ENCODE measurements at places on chromosomes 4 and X.

DNA sequence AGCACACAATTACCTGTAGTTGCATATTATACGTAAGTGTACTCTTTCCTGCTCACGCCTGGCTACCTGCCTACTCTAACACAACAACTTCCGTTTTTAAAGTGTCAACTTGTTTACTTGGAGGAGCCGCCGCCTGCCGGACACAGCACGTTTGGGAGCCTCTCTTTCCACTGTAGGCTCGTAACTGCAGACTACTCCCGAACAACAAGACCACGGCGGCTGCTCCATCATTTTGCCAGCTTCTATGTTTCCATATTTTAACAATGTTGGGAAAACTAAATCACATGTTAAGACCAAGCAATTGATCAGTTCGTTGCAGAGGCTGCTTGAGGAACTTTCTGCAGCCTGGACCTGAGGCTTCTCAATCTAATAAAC lies 841 bp downstream of the MTNR1A start:
- DNase-seq, result peak; percentile 71

DNA sequence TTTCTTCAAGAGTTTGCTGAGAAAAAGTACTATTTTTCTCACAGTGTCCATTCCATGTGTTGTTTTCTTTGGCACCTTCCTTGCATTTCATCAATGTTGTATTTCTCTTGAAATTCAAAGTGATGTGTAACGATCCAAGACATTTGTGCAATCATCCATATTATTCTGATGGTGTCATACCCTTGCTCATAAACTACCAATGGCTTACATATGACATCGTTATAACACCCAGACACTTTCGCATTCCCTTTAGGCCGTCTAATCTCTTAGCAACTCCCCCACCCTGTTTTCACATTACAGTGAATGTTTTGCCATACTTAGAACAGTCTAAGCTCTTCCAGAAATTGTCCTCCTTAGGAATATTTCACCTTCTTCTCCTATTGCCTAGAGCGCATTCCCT lies 1779.0 kb downstream of the PCDH7 start:
- no peak for DNase-seq

DNA sequence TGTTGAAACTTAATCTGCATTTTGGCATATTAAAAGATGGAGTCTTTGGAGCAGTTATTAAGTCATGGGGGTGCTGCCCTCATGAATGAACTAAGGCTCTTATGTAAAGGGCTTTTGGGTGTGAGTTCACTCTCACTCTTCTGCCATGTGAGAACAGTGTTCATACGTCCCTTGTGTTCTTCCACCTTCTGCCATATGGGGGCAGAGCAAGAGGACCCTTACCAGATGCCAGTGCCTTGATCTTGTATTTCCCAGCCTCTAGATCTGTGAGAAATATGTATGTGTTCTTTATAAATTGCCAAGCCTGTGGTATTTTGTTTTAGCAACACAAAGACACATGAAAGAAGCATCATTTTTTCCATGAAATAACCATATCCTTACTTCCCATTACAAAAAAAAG lies 213.9 kb downstream of the SPOCK3 start:
- DNase-seq, result no peak

DNA sequence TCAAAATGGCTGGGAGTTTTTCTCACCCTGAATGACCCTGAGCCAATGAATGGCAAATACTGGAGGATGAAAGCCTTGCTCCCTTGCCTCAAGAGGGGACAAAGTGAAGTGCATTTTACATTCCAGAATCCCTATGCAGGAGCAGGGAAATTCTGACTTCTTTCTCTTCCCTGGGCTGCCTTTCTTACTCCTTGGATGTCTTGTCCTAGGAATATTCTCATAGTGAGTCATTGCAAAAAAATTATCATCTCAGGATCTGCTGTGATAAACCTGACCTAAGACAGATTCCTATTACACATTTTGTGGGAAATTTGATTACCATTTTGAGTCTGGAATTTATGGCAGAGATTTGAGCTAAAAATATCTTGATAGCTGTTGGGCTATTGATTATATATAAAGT lies 199.9 kb downstream of the TMA16 start:
- no peak for DNase-seq

- no peak for DNase-seq
Observed at GRCh38 chr4:112076919-112077608, 68.2 kb upstream of the FAM241A start.

- no peak for DNase-seq
Observed at GRCh38 chr4:10925996-10926395, 241.4 kb upstream of the CLNK start.

GRCh38 chrX:140091125-140091886 lies 126.0 kb upstream of the CXorf66 start:
- DNase-seq, result no peak

GRCh38 chr4:951594-952468 lies 19.6 kb downstream of the TMEM175 start:
- DNase-seq, result no peak

GRCh38 chrX:108397627-108398391 lies 40.4 kb downstream of the COL4A6 start:
- no peak for DNase-seq

- DNase-seq, result no peak
Observed at GRCh38 chrX:41665686-41666085, 23.1 kb upstream of the GPR34 start.

DNA sequence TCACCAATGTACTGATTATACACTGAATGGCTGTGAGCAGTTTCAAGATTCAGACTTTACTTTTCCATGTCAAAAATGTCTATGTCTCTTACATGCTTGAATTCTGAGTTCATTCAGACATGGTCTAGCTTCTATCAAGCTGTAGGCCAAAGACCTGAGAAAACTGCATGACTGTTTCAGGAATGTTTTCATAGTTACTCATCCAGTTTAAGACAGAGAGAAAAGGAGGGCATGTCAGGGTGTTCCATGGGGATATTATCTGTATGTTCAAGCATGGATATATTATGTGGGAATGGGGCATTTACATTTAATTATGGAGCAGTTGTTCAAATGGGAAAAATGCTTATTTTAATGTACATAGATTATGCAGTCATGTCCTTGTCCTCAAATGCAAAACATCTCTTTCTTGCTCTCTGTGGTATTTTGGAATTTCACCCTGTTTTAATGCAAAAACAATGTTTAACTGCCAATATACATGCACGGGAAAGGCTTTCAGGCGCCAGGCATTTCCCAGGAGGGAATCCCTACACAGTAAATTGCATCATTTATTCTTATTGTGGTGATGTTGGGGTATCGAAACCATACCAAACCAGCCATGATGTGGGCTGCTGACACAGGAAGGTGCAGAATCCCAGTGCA lies 429.1 kb upstream of the INTU start:
- DNase-seq, result no peak

- no peak for DNase-seq
Observed at GRCh38 chr4:41660352-41660751, 88.2 kb downstream of the PHOX2B start.

DNA sequence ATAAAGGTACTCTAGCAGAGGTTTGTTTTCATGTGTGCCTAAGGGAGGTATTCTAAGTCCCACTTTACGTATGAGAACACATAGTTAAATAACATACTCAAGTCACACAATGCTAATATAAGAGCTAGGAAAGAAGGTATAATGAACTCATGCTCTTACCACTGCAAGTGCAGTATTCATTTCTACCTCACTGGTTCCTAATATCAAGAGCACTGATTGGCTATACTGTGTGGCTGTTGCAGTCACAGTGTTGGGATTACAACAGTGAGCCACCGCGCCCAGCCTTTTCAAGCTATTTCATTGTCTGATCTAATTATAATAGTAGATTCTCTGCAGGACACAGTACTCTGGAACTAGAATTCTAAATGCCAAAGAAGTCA lies 84.0 kb downstream of the PDS5A start:
- DNase-seq, result no peak

- no peak for DNase-seq
Observed at GRCh38 chr4:87097075-87097474, 123.3 kb downstream of the KLHL8 start.

GRCh38 chr4:8403173-8403753 lies 37.3 kb downstream of the ACOX3 start:
- peak; percentile 75 for DNase-seq

DNA sequence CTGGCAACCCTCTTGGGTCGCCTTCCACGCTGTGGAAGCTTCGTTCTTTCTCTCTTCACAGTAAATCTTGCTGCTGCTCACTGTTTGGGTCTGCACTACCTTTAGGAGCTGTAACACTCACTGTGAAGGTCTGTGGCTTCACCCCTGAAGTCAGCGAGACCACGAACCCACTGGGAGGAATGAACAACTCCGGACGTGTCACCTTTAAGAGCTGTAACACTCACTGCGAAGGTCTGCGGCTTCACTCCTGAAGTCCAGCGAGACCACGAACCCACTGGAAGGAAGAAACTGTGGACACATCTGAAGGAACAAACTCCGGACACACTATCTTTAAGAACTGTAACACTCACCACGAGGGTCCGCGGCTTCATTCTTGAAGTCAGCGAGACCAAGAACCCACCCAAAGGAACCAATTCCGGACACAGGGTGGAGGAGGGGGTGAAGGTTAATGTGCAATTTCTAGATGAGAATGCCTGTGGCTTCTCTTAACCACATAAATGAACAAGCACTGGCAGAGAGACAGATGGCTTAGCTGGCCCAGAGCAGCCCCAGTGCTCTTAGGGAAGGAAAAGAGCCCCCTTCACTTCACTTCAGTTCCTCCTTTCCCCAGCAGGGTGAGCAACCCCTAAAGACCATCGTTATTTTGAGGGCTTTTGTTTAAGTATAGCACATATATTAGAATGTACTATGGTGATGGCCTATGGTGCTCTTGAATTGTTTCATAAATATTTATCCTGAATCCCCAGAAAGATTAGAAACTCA lies 73.0 kb downstream of the LUZP4 start:
- DNase-seq, result no peak

DNA sequence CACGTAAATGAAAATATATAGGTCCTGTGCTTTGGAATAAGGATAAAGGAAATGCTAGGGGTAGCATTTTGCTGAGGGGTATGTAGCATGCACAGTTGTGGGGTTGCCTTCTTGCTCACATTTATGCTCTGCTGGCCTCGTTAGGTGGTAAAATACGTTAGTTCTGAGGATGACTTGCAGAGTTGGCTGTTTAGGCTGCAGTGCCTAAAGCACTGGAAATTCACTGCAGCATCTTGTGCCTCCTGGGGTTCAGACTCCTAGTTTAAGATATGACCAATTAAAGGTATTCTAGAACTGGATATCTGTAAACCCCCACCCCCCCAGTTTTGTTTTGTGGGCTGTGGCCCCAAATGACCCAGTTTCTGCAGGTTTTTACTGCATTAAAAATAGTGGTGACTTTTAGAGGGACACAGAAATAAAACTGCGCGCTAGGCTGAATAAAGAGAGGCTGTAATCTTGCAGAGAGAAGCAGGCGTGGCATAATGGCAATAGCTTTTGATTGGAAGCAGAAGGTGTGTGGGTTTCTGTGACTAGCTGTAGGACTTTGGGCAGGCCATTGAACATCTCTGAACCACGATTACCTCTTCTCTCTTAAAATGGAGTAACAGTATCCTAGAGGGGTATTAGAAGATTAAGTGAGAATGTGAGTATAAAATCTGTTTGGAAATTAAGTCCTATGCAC lies 79.3 kb downstream of the REPS2 start:
- no peak for DNase-seq

GRCh38 chrX:108642273-108642628 lies 94.1 kb downstream of the IRS4 start:
- DNase-seq, result no peak

DNA sequence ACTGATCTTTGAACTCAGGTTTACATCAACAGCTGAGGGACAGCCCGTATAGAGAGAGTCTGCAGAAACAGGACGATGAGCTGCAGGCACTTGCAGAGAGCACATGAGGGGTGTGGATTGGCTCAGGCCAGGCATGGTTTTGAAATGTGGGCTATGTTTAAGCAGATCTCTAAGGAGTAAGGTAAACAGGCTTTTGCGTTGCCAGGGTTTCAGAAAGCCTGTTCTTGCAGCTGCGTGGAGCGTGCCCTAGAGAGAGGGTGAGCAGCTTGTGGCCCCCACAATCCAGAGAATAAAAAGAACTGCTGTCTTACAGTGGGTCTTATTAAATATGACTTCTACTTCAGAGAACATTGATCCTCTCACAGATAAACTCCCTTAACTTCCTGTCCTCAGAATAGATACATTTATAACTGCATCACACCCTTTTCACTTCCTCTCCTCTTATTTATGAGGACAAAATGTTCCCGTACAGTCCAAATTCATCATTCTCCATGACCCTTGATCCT lies 64.1 kb downstream of the TMA16 start:
- no peak for DNase-seq

- DNase-seq, result no peak
Observed at GRCh38 chr4:28209371-28209924, 1348.8 kb downstream of the STIM2 start.

DNA sequence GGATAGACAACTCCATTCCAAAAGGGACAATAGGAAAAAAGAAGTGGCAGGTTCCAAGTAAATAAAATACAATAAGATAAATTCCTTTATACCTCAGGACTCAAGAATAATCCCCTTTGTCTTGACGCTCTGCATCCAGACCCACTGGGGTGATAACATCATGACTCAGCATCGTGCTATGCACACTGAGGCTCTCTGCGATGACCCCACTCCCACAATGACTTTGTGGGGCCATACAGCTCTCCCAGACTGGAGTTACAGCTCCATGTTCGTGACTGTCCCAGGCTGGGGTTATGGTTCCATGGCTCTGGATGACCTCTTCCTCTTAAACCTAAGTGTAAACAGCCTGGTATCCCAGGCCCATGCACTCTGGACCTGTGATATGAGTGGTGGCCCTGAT lies 254.5 kb upstream of the ADGRL3 start:
- no peak for DNase-seq

DNA sequence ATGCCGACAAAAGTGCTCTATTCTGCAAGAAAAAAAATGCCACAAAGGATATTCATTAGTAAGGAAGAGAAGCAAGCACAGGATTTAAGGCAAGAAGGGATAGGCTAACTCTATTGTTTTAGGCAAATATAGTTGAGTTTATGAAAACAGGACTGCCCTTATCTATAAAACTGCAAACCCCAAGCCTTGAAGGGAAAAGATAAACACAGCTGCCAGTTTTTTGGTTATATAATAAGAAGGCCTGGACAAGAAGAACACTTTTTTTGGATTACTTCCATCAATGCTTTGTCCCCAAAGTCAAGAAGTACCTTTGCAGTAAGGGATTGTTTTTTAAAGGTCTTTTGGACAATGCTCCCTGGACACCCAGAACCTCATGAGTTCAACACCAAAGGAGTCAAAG lies 45.4 kb upstream of the WWC2 start:
- DNase-seq, result peak; percentile 56

DNA sequence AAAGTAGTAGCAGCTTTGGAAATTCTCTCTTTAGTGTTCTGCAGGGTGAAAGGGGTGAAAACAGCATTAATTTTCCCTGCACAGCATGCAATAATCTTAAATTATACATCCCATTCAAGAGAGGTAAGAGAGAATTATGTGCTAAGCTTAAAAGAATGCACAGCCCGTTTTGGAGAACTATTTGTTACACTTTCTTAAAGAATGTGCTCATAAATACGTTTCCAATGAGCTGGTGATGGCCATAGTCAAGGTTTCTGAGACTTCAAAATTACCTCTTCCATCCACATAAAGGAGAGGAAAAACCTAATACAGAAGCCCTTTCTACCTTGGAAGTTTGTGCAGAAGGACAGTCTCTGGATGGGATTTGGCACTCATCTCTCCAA lies 766.7 kb upstream of the TENM3 start:
- DNase-seq, result no peak

- peak; percentile 16 for DNase-seq
Observed at GRCh38 chrX:2894885-2895292, 34.2 kb downstream of the ARSD start.

Measured in NCI-H526 (cell line).